ENCODE measurements at places on chromosomes 13 and 19. TPM values are rescaled to one million over a fixed set of nuclear protein-coding genes. Genes with fewer than 3 reads are reported as not detected.

DNA sequence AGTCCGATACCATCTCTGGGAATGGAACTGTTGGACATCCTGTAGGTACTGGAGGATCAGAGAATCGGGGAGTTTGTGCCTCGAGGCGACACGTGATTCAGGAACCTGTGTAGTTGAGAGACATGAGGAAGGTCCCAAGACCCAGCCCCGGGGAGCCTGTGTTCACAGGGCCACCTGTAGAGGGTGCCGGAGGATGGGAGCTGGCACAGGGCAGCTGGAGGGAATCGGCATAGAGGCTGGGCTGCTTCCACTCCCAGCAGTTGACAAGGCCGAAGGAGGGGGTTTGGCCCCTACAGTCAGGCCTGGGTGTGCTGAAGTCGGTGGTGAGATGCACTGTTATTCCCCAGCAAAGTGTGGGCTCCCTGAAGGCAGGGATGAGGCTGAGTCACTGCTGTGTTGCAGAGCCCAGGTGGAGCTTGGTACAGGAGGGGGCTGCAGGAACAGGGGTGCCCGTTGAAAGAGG is 2.5 kb upstream of the ISYNA1 start:
- DNase-seq: no peak

The NLRP9 gene
- polyA plus RNA-seq: not detected

The BORCS8 gene
- polyA plus RNA-seq: 12.0 TPM

The POU2F2 gene
- polyA plus RNA-seq: 1.3 TPM

The PRODH2 gene
- polyA plus RNA-seq: not detected
